ENCODE measurements at places on chromosomes 5 and 9. TPM values are rescaled to one million over a fixed set of nuclear protein-coding genes. Genes with fewer than 3 reads are reported as not detected.

DNA sequence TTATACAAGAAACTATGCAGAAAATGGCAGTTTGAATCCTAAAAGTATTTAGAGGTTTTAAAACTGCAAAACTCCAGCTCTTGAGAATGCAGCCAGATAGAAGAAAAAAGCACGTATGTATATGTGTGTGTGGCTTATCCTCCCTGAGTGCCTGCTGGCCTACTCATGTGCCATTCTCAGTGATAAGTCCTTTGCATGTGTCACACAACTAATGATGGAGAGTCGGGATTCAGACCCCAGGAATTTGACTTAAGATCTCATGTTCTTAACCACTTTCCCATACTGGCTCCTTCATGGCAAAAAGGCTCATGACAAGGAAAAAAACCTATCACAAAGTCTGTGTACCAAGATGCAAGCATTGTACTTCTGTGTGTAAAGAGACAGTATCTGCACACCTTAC lies 26.6 kb downstream of the SMARCA2 start:
- peaks cover 7% of the 10 kb centered on the region for H3K4me1 ChIP-seq
- H3K36me3 ChIP-seq = peaks cover 22% of the 10 kb centered on the region
- DNase-seq = no peak
- no peak overlapping the region for H3K27ac ChIP-seq
- no peak overlapping the region for H3K4me3 ChIP-seq

GRCh38 chr5:114097570-114097969 lies 264.3 kb upstream of the KCNN2 start:
- no peak overlapping the region for H3K27ac ChIP-seq
- no peak overlapping the region for H3K4me3 ChIP-seq
- no peaks in the 10 kb centered on the region for H3K27me3 ChIP-seq
- no peaks in the 10 kb centered on the region for H3K4me1 ChIP-seq
- peaks cover 7% of the 10 kb centered on the region for H3K36me3 ChIP-seq

- H3K4me3 ChIP-seq = no peak overlapping the region
- no peaks in the 10 kb centered on the region for H3K36me3 ChIP-seq
- H3K27me3 ChIP-seq = peaks cover 8% of the 10 kb centered on the region
- H3K27ac ChIP-seq = no peak overlapping the region
- peaks cover 9% of the 10 kb centered on the region for H3K4me1 ChIP-seq
Observed at GRCh38 chr9:134485653-134486052, 155.9 kb upstream of the COL5A1 start.

- DNase-seq = no peak
- H3K27ac ChIP-seq = no peak overlapping the region
- no peak overlapping the region for H3K4me3 ChIP-seq
- no peaks in the 10 kb centered on the region for H3K27me3 ChIP-seq
- peaks cover 18% of the 10 kb centered on the region for H3K4me1 ChIP-seq
- H3K36me3 ChIP-seq = no peaks in the 10 kb centered on the region
Observed at GRCh38 chr5:32021771-32022170, 152.3 kb downstream of the GOLPH3 start.

DNA sequence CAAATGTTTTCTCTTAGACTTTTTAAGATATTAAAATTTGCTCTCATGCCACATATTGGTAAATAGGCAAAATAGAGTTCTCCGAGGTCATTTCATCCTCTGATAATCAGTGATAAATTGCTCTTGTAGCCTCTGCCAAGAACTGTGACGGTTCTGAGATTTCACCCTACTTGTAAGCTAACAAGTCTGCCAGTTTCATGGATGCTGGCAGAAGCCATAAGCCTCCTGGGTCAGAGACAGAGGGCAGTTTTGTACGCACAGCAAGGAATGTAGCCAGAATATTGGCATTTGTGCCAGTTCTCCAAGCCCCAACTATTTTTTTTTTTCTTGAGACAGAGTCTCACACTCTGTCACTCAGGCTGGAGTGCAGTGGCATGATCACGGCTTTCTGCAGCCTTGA lies 945.0 kb upstream of the WWC1 start:
- H3K4me1 ChIP-seq = no peaks in the 10 kb centered on the region
- H3K36me3 ChIP-seq = no peaks in the 10 kb centered on the region
- peaks cover 2% of the 10 kb centered on the region for H3K27me3 ChIP-seq
- DNase-seq = no peak

- no peak overlapping the region for H3K27ac ChIP-seq
- DNase-seq = no peak
- no peaks in the 10 kb centered on the region for H3K4me1 ChIP-seq
- peaks cover 4% of the 10 kb centered on the region for H3K36me3 ChIP-seq
- H3K27me3 ChIP-seq = no peaks in the 10 kb centered on the region
Observed at GRCh38 chr5:146098047-146098446, 7.3 kb downstream of the PLAC8L1 start.

DNA sequence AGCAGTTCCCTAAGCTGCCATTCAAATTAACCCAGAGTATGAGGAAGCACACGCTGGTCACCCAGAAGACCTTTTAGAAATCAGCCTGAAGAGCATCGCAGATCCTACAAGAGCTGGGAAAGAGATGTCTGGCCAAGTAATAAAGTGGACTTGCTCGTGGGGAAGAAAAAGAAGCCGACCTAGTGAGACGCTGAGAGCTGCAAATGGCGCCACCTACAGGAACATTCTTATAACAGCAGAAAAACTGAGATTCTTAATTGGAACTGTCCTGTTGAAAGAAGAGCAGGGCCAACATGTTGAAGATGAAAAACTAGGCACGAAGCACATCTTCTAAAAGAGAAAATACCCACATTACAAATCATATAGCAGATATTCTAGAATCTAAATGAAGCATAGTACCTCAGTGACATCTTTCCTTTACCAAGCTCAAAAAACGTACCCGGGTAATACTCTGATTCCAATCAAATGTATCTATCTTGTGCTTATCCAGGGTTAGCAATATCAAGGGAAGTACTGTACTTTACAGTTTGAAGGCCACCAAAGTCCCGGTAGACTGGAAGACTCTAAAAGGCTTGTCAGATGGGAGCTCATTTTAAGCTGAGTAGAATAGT lies 3.9 kb upstream of the GNAQ start:
- peaks cover 36% of the 10 kb centered on the region for H3K4me1 ChIP-seq
- H3K27me3 ChIP-seq = no peaks in the 10 kb centered on the region
- H3K4me3 ChIP-seq = peak overlapping the region; percentile 18
- H3K27ac ChIP-seq = peak overlapping the region; percentile 2
- no peak for DNase-seq

GRCh38 chr5:8239198-8239597 lies 370.2 kb downstream of the MTRR start:
- peaks cover 9% of the 10 kb centered on the region for H3K27me3 ChIP-seq
- DNase-seq = no peak
- H3K4me3 ChIP-seq = no peak overlapping the region
- H3K4me1 ChIP-seq = peaks cover 10% of the 10 kb centered on the region
- H3K36me3 ChIP-seq = no peaks in the 10 kb centered on the region
- no peak overlapping the region for H3K27ac ChIP-seq

- H3K27me3 ChIP-seq = no peaks in the 10 kb centered on the region
- H3K36me3 ChIP-seq = no peaks in the 10 kb centered on the region
- peak within 1 kb of the TSS; percentile 86 for H3K27ac ChIP-seq
- peak within 1 kb of the TSS; percentile 88 for H3K4me3 ChIP-seq
- DNase-seq = peak; percentile 84
- H3K4me1 ChIP-seq = peaks cover 70% of the 10 kb centered on the region
Observed at GRCh38 chr5:145936401-145937131, at the start of gene SH3RF2. SH3RF2 (plus strand) TSS chr5:145936578; CDS start chr5:145937929, 1,351 bp downstream.

GRCh38 chr9:114006155-114006550 lies 71.9 kb downstream of the AMBP start:
- H3K27ac ChIP-seq = no peak overlapping the region
- peak; percentile 47 for DNase-seq
- H3K4me1 ChIP-seq = no peaks in the 10 kb centered on the region
- peaks cover 26% of the 10 kb centered on the region for H3K36me3 ChIP-seq
- no peaks in the 10 kb centered on the region for H3K27me3 ChIP-seq

GRCh38 chr9:2016408-2017330 lies 1.5 kb downstream of the SMARCA2 start:
- H3K4me3 ChIP-seq = peak overlapping the region; percentile 99
- DNase-seq = peak; percentile 79
- H3K36me3 ChIP-seq = no peaks in the 10 kb centered on the region
- H3K27ac ChIP-seq = peak overlapping the region; percentile 96
- peaks cover 15% of the 10 kb centered on the region for H3K27me3 ChIP-seq
- H3K4me1 ChIP-seq = peaks cover 27% of the 10 kb centered on the region

- no peak overlapping the region for H3K27ac ChIP-seq
- H3K36me3 ChIP-seq = no peaks in the 10 kb centered on the region
- H3K27me3 ChIP-seq = peaks cover 6% of the 10 kb centered on the region
- no peak for DNase-seq
Observed at GRCh38 chr5:140627972-140628371, 5.0 kb downstream of the CD14 start.

DNA sequence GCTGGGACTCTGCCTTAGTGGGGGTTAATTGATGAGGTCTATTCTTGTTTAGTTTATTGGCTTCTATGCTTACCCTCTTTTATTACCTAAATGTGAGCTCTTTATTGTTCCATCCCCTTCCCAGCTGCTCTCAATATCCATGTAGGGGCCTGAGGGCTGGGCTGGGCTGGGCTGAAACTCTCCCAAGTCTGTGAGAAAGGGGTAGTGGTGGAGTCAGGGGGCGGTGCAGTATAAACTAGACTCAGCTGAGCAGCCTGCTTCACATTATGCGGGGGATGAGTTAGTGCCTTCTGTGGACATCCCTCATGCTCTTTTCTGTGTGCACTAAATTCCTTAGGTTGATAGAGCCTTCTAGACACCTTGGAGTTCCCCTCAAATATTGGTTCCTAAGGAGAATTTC lies 451.8 kb upstream of the PTGER4 start:
- no peak for DNase-seq
- no peaks in the 10 kb centered on the region for H3K36me3 ChIP-seq
- H3K4me3 ChIP-seq = no peak overlapping the region
- no peaks in the 10 kb centered on the region for H3K27me3 ChIP-seq

DNA sequence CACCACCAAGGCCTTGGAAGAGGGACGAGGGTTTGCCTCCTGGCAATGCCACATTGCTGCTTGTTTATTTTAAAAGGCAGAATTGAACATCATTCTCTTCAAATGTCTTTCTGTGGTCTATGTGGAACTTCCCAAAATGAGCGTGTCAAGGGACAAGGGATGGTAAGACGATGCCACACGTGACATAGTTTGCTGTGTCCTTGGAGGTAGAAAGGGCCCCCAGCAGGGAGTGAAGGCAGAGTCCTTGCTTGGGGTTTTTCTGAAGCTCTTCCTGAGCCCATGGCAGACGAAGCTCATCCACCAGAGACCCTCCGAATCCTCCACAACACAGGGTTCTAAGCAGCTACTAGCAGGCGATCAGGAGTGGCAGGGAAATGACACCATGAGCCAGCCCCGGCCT lies 28.3 kb downstream of the PRRX2 start:
- peak overlapping the region; percentile 48 for H3K27ac ChIP-seq
- H3K4me1 ChIP-seq = peaks cover 7% of the 10 kb centered on the region
- peaks cover 33% of the 10 kb centered on the region for H3K27me3 ChIP-seq
- DNase-seq = no peak
- H3K36me3 ChIP-seq = no peaks in the 10 kb centered on the region

DNA sequence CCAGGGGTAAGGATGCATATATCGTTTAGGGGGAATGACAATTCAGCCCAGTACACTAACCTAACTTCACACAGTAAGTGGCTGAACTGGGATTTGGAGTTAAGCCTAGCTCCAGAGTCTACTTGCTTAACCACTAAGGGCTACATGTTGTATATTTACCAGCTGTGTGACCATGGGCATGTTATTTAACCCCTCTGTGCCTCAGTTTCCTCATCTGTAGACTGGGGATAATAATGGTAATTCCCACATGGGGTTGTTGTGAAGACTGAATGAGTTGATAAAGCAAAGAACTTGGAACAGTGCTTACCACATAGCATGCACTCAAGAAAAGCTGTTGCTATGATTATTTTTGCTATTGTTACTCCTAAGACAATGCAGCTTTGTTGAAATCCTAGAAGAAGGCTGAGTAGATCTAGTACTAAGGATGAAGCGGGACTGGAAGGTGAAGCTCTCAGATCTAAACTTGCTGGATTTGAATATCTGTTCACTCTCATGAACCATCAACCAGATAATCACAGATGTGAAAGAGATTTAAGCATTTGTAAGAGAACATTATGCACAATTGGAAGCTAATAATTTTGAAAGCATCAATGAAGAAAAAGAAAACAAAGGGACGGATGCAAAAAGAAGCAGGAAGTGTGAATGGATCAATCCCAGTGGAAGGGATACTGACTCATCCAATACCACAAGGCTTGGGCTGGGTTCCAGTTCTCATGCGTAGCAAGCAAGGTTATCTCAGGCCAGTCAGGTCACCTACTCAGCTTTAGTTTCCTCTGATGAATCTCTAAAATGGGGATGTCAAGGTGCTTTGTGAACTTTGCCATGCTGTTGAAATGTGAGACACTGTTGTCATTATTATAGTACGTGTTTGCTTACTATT lies 78.5 kb upstream of the TBC1D2 start:
- DNase-seq = no peak
- no peak overlapping the region for H3K27ac ChIP-seq
- no peaks in the 10 kb centered on the region for H3K36me3 ChIP-seq
- H3K4me1 ChIP-seq = no peaks in the 10 kb centered on the region
- peaks cover 16% of the 10 kb centered on the region for H3K27me3 ChIP-seq

GRCh38 chr9:136015656-136016571 lies 54.7 kb upstream of the UBAC1 start:
- no peak overlapping the region for H3K27ac ChIP-seq
- H3K4me3 ChIP-seq = no peak overlapping the region
- no peaks in the 10 kb centered on the region for H3K27me3 ChIP-seq
- H3K4me1 ChIP-seq = no peaks in the 10 kb centered on the region

DNA sequence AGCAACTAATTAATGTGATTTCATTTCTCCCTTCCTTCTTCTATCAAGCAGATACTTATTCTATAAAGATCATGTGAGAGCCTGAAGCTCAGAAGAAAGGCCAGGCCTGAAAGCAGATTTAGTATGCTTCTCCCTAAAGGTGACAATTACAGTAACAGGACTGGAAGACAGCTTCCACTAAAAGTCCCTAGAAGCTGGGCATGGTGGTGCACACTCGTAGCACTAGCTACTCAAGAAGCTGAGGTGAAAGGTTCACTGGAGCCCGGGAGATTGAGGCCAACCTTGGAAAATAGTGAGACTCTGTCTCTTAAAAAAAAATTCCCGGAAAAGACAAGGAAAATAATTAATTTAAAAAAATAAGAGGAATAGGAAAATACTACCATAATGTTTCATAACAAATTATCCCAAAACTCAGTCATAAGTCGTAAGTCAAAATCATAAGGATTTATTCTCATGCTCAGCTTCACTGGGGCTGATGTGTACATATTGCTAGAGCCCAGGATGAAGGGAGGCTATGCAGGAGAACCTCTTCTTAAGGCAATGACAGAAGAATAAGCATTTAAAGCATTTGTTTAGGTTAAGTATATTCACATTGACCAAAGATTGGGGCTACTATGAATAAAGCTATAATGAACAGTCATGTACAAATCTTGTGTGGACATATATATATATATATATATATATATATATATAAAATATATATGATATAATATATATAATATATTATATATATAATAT lies 210.8 kb upstream of the SMARCA2 start:
- no peak overlapping the region for H3K4me3 ChIP-seq
- no peaks in the 10 kb centered on the region for H3K4me1 ChIP-seq
- no peaks in the 10 kb centered on the region for H3K36me3 ChIP-seq
- H3K27me3 ChIP-seq = no peaks in the 10 kb centered on the region
- no peak overlapping the region for H3K27ac ChIP-seq
- DNase-seq = no peak

GRCh38 chr9:93711002-93711401 lies 134.6 kb downstream of the PHF2 start:
- no peak overlapping the region for H3K4me3 ChIP-seq
- peaks cover 16% of the 10 kb centered on the region for H3K27me3 ChIP-seq
- no peaks in the 10 kb centered on the region for H3K4me1 ChIP-seq
- no peaks in the 10 kb centered on the region for H3K36me3 ChIP-seq
- H3K27ac ChIP-seq = no peak overlapping the region

RACK1 gene
- total RNA-seq = 1,864 TPM

NMUR2 gene
- 0.80 TPM for total RNA-seq

ADAMTS19 gene
- total RNA-seq = 9.3 TPM

SPINK13 gene
- not detected for total RNA-seq

Measured in type B pancreatic cell (in vitro differentiated cells).